T47D (cell line): ENCODE measurements at places on chromosomes 3 and 15.

- no peak for DNase-seq
Measured at GRCh38 chr3:70040386-70040785, 40.9 kb downstream of the SAMMSON start.

DNA sequence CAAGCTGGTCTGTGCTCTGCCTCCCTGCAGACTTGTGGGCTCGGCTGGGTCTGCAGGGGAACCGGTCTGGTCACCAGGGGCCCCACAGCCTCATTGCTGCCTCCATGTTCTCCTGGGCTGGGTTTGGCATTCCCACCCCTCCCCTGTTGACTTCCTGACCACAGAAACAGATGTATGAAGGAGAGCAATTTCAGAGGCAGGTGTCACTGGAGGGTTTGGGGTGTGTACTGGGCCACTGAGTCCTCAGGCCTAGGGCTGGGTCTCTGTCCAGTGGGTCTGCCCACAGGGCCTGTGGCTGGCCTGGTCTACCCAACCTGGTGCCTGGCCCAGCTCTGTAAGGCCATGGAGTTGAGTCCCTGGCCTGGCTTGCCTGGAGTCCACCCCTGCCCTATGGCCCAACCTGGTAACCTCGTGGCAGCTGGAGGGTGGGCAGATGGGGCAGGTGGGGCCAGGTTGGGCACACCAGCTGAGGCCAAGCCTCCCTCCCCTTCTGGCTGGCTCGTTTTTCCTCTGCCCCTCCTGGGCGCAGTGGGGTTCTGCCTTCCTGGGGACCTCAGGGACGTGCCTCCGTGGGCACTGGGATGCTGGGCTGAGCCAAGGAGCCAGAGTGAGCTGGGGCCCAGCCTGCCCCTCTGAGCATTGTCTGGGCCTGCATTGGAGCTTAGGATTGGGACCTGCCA is 20.8 kb downstream of the PLXNA1 start:
- no peak for DNase-seq

GRCh38 chr15:84600331-84600686 is 500 bp upstream of the ZSCAN2 start:
- DNase-seq, result peak; percentile 93

- peak; percentile 91 for DNase-seq
Measured at GRCh38 chr15:100889385-100890050, 9.9 kb downstream of the ALDH1A3 start.

GRCh38 chr3:99970198-99970597 is 144.1 kb downstream of the FILIP1L start:
- no peak for DNase-seq
